ENCODE measurements at places on chromosomes 1 and 21.

DNA sequence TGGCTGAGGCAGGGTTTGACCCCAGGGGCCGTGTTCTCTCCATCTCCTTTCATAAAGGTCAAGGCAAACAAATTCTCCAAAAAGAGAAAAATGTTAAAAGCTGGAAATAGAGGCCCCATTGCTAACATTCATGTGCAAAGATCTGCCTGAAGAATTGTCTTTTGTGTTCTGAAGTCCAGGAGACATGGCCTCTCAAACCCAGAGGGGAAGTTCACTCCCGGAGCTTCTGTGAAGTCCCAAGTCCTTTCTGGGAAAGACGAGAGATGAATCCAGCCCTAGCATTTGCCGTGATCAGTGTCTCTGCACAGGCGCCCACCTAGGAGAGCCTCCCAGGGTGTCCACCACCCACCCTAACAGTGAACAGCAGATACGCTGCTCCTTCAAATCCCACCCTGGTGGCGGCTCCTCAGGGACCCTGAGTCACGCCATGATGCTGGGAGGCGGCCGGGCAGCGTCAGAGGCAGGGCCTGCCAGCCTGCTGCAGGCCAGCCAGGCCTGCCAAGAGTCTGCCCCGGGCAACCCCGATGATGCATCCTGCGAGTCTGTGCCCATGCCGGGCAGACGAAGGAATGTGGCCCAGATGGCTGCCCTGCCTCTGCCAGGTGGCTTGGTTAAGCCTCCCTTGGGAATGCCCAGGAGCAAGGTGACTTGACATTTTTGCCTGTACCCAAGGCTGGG, 5.2 kb upstream of the C2CD2 start:
- no peak for DNase-seq

GRCh38 chr1:167995038-167995437, 58.2 kb upstream of the MPC2 start:
- no peak for DNase-seq

GRCh38 chr1:28956038-28956464, 41.7 kb downstream of the EPB41 start:
- DNase-seq = peak; percentile 16

GRCh38 chr21:17570786-17571185, 41.9 kb downstream of the BTG3 start:
- no peak for DNase-seq

GRCh38 chr1:240962086-240962485, 350.1 kb upstream of the GREM2 start:
- peak; percentile 28 for DNase-seq

- no peak for DNase-seq
These were observed 58.6 kb downstream of the ATP5PO start for GRCh38 chr21:33856893-33857527.

GRCh38 chr21:31161157-31161556, 122.9 kb upstream of the KRTAP19-8 start:
- DNase-seq = no peak

- DNase-seq = no peak
These were observed 506 bp downstream of the MYOM3 start for GRCh38 chr1:24111262-24111995.

DNA sequence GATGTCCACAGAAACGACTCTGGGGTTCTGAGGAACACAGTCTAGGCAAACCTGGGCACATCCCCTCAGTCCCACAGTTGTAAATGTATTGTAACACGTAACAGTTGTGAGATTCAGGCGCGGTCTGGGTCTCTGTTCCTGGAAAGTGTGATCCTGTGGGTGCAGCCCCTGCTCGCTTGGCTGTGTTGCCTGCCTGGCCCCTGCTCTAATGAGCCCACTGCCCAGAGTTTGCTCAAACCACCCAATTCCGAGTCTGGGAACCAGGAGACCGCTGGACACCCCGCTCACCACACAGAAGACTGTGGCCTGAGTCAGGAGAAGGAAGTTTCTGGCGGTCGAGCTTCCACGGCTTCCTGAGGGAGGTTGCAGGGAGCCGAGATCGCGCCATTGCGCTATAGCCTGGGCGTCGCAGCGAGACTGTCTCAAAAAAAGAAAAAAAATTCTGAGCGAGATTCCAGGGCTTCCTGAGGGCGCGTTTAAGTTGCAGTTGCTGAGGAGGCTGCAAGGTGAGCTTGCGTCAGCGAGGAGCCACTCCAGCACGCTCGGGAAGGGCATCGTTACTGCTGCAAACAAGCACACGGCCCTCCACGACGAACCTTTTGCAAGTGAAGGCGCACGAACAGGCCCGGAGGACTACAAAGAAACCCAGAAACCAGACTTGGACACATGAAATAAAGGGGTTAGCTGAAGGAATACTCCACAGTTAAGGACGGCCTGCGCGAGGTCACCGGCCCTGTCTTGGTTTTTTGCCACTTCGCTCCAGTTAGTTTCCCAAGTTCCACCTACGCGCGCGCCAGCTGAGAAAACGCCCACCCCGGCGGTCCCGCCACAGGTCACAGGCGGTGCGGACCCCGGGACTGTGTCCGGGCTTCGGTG, 1.1 kb downstream of the C21orf58 start:
- DNase-seq = peak; percentile 23

DNA sequence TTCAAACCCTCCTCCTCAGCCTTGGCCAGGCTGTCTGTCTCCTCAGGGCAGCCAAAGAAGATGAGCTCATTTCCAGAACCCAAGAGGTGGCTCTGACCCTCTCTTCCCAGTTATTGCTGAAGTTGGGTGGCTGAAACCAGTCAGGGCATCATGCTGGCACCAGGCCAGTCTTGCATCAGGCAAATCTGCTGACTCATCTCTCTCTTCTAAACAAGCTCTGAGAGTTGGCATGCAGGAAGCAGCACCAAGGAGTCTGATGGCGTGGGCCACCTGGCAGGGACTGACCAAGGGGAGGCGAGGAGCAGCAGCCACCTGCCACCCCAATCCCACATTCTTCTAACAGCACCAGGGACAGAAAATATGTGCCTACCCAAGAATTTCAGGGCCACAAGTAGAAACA, 104.8 kb upstream of the ATP1A1 start:
- DNase-seq = peak; percentile 4

DNA sequence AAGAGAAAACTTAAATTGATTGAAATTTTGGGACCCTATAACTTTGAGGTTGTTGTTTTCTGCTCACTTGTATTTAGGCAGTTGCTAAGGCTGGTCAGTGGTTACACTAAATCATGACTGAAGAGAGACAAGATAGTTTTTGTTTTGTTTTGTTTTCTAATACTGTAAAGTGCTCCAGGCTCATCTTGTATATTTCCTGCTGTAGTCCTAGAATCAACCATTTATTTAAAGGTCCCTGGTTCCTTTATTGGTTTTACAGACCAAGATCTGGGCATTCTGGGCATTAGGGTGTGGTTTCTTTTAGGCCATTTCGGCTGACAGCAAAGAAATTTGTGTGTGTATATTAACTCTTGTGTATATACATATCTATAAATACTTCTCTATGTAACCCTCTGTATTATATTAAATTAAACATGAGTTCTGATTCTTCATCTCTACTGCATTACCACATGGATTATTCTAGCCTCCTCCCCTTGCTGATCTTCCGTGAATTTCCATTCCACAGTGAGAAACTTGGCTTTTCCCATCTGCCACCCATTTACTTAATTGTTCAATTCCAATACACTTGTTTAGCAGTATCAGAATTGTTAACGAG, 15.0 kb downstream of the SNX27 start:
- no peak for DNase-seq

GRCh38 chr1:26677306-26678115, 18.3 kb upstream of the ARID1A start:
- DNase-seq = peak; percentile 87
